ENCODE measurements at places on chromosomes 7 and 10. TPM values are rescaled to one million over a fixed set of nuclear protein-coding genes. Genes with fewer than 3 reads are reported as not detected.

The CUL2 gene
- 29.7 TPM for total RNA-seq

The UTF1 gene
- not detected for total RNA-seq

The OR2A5 gene
- not detected for total RNA-seq

GRCh38 chr7:36032361-36032818, 120.7 kb upstream of the EEPD1 start:
- DNase-seq = peak; percentile 62

DNA sequence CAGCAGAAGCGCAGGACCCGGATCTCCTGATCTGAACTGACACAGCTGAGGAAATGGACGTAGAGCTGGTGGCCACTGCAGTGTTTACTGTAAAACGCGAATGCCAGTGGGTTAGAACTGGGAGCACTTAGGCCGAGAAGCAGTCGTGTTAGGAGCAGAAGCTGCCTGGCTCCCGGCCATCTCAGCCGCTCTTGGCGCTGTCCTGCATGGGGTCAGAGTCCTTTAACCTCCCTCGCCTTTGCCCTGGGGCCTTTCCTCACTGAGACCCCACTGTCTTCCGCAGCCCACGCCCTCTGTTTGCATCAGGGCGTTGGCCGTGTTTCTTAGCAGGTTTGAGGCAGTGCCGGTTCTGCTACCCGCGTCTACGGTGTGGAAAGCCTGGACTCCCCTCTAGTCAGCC, 24.6 kb downstream of the DYNC2I1 start:
- DNase-seq = no peak

DNA sequence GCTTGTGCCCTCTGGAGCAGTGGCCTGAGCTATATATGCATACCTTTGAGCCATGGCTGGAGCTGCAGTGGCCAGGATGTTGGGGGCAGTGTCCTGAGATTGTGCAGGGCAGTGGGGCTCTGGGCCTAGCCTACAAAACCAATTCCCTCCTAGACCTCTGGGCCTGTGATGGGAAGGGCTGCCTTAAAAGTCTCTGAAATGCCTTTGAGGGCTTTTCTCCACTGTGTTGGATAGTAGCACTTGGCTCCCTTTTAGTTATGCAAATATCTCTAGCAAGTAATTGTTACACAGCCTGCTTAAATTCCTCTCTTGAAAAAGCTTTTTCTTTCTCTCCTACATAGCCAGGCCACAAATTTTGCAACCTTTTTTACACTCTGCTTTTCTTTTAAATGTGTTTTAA, 426.4 kb downstream of the ACTR3B start:
- no peak for DNase-seq

DNA sequence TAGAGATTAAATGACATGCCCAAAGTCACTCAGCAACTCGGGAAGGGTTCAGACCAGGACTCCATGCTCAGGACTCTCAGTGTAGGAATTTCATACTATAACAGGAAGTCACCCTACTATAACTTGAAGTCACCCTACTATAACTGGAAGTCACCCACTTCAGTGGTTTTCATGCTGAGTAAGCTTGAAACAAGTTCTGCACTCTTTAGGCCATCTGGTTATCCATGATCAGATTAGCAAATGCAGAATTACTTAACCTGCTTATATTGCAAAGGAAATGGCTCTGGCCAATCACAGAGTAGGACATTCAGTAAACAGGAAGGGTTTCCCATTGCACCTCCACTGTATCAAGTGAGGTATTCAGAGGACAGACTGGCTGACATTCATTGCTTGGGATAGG, 1240.4 kb downstream of the GATA3 start:
- DNase-seq = no peak

DNA sequence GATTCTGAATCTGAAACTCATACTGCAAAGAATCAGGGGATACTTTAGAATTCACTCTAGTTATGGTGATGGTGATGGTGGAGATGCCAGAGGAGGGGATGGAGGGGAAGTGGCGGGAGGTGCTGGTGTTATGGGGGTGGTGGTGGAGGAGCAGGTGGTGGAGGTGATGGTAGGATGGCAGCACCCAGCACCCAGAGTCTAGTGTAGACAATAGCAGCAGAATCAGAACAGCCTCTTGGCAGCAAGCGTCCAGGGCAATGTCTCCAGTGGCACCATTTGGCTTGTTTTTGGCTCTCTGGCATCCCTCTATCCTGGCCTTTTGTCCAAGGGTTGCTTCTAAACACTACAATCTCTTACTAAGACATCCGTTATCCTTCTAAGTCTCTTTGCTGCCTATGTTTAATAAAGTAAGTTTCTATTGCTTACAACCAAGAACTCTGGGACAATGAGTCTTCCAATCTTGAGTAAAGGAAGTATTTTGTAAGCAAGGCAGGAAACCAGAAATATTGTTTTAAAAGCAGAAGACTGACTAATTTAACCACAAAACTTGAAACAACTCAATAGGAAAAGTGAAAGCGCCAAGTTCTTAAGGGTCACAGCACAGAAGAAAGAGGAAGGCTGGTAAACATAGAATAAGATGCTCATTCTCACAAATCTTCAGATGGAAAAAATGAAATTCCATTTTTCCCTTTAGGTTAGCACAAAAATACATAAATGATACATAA, 42.4 kb upstream of the GDF10 start:
- peak; percentile 58 for DNase-seq

DNA sequence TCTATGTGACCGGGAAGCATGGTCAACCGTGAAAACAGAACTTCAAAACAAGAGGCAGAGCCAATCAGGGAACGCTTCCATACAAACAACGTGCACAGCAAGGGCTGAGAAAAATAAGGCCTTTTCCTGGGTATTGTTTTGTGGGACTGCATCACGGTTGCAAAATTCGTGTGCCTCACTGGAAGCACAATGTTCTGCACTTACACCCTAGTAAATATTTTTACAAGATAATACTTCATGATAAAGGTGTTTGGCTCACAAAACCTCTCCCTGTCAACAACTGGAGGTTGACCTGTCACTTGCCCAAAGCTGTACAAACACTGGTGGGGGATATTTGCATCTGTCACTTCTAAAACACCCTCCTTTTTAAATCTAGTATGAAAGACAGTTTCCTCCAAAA, 37.0 kb downstream of the KLF6 start:
- DNase-seq = no peak

Data from GM23248 (cell line).